ENCODE measurements at places on chromosomes 7 and 10. TPM values are rescaled to one million over a fixed set of nuclear protein-coding genes. Genes with fewer than 3 reads are reported as not detected.

RPEL1 gene
- total RNA-seq: not detected

CYP3A4 gene
- not detected for total RNA-seq

EIF3B gene
- 224 TPM for total RNA-seq

CRHR2 gene
- total RNA-seq: not detected

ASB15 gene
- total RNA-seq: not detected

C10orf67 gene
- not detected for total RNA-seq

ADD3 gene
- total RNA-seq: 392 TPM

PSD gene
- total RNA-seq: under 0.01 TPM

TMEM184A gene
- total RNA-seq: not detected

DGKI gene
- total RNA-seq: 0.65 TPM

CHAT gene
- total RNA-seq: not detected

UBE3C gene
- total RNA-seq: 64.1 TPM

CACNA2D1 gene
- 12.8 TPM for total RNA-seq

MYL7 gene
- total RNA-seq: not detected

DUSP5 gene
- total RNA-seq: 19.3 TPM

CEP55 gene
- total RNA-seq: 28.9 TPM

AQP1 gene
- 2.1 TPM for total RNA-seq

SLC26A5 gene
- total RNA-seq: under 0.01 TPM

NANOS1 gene
- 0.16 TPM for total RNA-seq

CABCOCO1 gene
- total RNA-seq: 0.06 TPM

DRGX gene
- not detected for total RNA-seq

DCLRE1C gene
- total RNA-seq: 4.7 TPM

LIPJ gene
- total RNA-seq: under 0.01 TPM

UBN2 gene
- total RNA-seq: 9.2 TPM

TMEM196 gene
- total RNA-seq: not detected

PLXDC2 gene
- 0.32 TPM for total RNA-seq

PNLIPRP3 gene
- total RNA-seq: not detected

LCOR gene
- 23.9 TPM for total RNA-seq

PTF1A gene
- total RNA-seq: not detected

HOXA13 gene
- total RNA-seq: not detected

AS3MT gene
- total RNA-seq: 1.1 TPM

PDE6C gene
- total RNA-seq: not detected

AKR1E2 gene
- total RNA-seq: 38.9 TPM

ASNS gene
- 7.3 TPM for total RNA-seq

NUTM2D gene
- 1.6 TPM for total RNA-seq

OR2A12 gene
- not detected for total RNA-seq

ACADSB gene
- 4.0 TPM for total RNA-seq

NRG3 gene
- total RNA-seq: 10.6 TPM

GIMAP7 gene
- 41.2 TPM for total RNA-seq

Measured in bladder microvascular endothelial cell (primary cell).